Skin of body (tissue), 3 donors: ENCODE measurements at places on chromosomes 1 and 21. TPM values are rescaled to one million over a fixed set of nuclear protein-coding genes. Genes with fewer than 3 reads are reported as not detected.

Gene NHLH1
- total RNA-seq, result 0.20 TPM

Gene NEXN
- total RNA-seq, result 12.2 TPM

Gene LYPD8
- total RNA-seq, result not detected

Gene NUDT4B
- 3.2 TPM for total RNA-seq

Gene ZSWIM5
- 0.79 TPM for total RNA-seq

Gene PTGFR
- 28.6 TPM for total RNA-seq

Gene TDRD5
- total RNA-seq, result 0.59 TPM

Gene TMPRSS15
- 0.10 TPM for total RNA-seq

Gene CAPN9
- 0.49 TPM for total RNA-seq

DNA sequence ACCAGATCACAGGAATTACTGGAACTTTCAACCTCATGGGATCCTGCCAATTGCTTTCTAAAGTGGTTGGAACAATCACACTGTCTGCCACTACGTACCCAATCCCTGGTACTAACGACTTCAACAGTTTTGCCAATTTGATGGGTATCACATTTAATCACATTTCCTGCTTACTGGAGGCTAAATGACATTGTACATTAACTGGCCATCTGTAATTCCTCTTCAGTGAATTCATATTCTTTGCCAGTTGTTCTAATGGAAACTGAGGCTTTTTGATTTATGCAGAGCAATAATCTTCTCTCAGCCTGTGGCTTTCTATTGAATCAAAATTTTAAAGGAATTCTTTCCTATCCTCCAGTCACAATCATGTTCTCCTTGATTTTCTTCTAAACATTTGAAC is 38.2 kb downstream of the LGALS8 start:
- DNase-seq, result no peak

- no peak for DNase-seq
Measured at GRCh38 chr1:18539171-18539570, 58.4 kb downstream of the KLHDC7A start.

DNA sequence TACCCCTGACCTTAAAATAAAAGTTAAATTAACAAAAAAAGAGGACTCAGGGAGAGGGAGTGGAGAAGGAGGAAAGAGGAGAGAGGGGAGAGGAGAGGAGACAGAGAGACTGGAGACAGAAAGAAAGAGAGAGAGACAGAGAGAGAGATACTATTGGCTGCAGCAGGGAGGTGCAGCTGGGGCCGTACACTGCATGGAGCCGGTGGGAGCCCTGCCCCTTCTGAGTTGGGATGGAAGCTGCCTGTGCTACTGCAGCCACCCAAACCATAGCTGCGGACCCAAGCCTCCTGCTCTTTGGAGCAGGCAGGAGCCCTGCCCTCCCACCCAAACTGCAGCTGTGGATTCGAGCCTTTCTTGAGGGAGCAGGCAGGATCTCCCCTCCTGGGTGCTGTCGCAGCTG is 32.7 kb upstream of the HP1BP3 start:
- no peak for DNase-seq

GRCh38 chr1:65940126-65940525 is 147.4 kb downstream of the PDE4B start:
- DNase-seq, result no peak

DNA sequence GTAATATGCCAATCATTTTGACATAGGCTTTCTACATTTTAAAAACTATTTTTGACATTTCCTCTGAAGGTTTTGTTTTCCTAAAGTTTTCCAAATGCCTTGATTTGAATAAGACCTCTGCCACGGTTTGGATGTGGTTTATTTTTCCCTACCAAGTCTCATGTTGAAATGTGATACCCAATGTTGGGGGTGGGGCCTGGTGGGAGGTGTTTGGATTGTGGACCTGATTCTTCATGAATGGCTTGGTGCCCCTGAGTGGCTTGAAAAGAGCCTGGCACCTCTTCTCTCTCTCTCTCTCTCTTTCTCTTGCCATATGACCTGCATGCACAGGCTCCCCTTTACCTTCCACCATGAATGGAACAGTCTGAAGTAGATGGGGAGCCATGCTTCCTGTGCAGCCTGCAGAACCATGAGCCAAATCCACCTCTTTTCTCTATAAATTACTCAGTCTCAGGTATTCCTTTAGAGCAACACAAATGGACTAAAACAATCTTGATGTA is 14.8 kb downstream of the MMEL1 start:
- DNase-seq, result no peak

DNA sequence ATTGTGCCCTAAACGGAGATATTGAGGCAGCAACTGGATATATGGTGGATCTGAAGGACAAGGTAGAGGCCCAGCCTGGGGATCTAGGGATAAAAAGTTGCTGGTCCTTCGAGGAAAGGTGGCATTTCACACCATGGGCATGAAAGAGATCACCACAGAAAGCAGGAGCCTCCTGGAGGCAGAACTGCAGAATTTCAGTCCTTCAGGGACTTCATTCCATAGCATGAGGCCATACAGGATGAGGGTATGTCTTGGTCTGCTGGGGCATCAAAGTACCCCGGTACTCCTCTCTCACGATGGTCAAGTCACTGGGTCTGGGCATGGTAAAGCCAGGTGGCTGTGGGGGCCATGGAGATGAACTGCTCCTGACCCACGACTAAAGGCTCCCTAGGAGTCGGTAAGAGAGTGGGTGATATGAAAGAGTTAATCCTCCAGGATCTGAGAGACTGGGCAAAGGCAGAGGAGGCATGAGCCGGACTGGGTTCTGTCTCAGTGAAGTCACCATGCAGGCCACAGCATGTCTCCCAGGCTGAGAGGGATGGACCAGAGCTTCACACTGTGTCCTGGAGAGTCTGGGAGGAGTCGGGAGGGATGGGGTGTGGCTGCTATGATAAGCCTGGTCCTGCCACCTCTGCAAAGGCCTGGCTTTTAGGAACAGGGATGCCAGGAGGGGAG is 5.8 kb upstream of the SPRR5 start:
- no peak for DNase-seq

DNA sequence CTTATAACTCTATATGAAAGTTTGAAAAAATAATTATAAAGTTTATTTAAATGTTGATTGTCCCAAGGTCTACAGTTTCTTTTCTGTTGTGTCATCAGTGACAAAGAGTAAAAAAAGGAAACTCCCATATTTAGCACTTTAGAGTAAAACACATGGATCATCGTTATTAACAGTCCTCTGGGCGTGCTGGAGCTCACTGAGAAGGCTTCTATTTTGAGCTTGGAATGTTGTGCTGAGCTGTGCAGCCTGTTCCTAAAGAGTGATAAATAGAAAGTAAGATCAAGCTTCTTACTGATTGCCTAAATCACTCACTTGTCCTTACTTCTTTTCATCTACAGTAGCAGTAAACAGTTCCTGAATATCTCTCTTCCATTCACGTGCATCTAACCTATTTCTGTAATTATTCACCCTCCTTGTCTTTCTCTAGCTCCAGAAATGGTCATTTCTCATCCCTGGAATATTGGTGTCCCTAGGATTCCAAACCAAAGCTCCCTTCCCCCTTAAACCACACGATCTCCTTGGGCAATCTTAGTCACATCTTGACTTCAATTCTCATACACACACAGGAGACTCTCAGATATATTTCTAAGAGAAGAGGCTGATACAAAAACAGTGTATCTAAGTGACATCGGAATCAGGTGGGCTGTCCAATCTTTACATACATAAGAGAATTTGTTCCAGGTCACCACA is 11.9 kb downstream of the GBP5 start:
- DNase-seq, result peak; percentile 68

DNA sequence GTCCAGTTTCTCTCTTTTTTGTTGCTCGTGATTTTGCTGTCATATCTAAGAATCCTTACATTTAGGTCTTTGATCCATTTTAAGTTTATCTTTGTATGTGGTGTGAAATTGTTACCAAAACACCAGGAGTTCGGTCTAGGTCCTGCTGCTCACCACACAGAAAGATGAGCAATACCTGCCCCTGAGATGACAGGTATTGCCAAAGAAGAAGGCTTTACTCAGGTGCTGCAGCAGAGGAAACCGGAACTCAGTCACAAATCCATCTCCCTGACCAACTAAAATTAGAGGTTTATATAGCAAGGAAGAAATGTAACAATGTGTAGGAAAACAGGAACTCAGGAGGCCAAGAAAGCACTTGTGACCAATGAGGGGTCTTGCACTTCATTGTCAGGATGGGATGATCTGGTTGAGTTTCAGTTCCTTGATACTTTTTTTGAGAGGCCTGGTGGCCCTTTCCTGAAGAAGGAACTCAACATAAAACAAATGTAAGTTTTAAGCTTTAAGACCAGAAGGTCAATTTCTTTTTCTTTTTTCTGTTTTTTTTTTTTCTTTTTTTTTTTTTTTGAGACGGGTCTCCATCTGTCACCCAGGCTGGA is 16.5 kb upstream of the SETDB1 start:
- no peak for DNase-seq

- DNase-seq, result no peak
Measured at GRCh38 chr1:192888574-192888973, 79.7 kb downstream of the RGS2 start.

GRCh38 chr21:43971201-43971991 is 40.7 kb upstream of the TRAPPC10 start:
- DNase-seq, result no peak

GRCh38 chr1:208510192-208510952 is 266.2 kb upstream of the PLXNA2 start:
- no peak for DNase-seq

DNA sequence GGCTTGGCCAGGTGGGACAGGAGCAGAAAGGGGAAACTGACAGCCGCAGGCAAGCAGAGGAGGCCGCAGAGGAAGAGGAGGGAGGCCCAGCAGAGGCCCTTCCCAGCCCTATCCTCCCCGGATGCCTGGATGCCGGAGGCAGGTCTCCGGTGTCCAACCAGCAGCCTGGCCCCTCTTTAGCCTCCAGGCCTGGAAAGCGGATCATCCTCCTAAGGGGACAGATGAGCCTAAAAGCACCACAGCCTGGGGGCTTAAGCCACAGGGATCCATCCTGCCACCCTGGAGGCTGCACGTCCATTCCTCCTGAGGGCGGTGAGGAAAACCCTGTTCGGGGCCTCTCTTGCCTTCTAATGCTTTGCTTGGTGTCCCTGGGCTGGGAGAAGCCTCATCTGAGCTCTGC is 334.1 kb upstream of the VAMP3 start:
- no peak for DNase-seq

- DNase-seq, result no peak
Measured at GRCh38 chr1:67159233-67159632, 7.0 kb upstream of the IL23R start.

- DNase-seq, result no peak
Measured at GRCh38 chr21:18387994-18388393, 15.6 kb downstream of the TMPRSS15 start.

DNA sequence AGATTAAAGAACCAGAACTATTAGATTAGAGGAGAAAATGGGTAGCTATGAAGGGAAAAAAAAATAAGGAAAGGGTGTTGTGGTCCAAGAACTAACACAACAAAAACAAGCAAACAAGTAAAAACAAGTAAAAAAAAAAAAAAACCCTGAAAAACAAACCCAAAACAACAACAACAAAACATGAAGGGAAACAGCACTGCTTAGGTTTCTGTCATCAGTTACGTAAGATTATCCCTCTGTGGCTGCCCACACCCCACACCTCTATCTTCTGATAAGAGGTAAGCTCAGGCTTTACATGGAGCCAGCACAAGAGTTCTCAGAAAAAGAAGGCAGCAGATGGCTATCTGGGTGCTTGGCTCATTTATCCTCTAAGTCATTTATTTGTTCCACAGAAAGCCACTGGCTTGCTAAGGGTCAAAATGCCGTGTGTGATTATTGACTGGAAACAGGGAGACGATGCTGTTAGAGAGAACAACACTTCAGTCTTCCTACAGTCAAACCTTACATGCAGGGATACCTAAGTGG is 57.5 kb downstream of the KIAA0319L start:
- no peak for DNase-seq

DNA sequence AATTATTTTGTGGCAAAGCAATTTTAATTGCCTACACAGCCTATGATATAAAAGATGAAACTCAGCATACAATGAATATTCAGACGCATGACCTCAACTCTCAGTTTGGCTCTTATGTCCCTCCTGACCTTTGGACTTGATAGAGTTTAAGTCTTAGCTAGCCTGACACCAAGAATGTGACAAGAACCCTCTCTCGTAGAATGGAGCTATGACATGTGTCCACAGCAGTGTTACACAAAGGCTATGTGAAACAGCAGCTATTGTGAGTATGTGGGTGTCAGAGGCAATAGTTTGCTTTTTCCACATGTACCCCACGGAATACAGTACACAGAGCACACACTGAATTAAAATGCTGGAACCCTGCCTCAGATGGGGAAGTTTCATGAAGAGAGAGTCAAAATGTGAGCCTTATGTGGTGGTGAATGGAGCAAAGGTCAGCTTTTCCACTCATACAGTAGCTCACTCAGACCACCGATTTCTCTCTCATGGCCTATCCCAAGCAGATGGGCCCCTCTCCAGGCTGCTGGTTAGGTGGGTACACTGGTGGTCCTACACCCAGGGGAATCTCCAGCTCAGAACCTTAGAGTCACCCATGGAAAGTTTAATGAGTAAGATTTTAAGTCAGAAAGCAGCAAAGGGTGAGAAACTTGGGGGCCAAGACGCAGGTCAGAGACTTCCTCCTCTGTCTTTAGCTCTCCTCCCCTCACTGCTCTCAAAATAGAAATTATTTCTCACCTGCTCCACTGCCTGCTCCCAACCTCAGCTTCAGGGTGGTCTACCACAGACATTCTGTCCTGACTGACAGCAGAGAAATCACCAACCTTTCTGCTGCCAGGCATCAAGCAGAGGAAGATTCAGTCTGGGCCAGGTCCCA is 10.1 kb upstream of the XCL2 start:
- DNase-seq, result no peak

DNA sequence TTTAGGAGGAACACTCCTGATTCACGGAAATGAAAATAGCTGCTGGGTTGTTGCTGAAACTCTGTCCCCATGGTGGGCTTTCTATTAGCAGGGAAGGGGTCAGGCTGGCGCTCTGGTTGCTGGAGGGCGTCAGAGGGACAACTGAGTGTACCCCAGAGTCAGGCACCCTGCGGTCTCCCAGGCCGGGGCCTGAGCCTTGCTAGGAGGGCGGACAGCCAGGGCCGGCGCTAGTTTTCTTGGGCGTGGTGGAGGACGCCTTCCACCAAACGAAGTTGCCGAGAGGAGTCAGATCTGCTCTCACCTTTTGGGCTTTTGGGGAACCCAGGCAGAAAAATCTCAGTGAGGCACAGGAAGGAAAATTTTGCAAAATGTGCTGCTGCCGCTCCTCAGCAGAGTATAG is 54.8 kb downstream of the NGF start:
- DNase-seq, result no peak

DNA sequence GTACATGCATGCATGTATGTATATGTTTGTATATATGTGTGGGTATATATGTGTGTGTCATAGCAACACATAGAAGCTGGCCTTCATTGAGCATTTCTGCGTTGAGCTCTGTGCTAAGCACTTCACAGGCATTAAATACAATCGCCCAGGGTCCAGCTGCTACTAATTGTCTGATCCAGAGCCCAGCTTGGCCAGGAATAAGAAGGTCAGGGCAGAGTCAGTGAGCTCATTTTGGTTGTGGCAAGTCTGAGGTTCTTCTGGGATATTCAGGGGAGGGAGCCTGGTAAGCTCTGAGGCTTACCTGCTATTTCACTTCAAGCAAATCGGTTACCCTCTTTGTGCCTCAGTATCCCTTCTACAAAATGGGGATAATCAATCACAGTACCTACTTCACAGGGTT is 59.6 kb downstream of the FOXO6 start:
- no peak for DNase-seq
